ENCODE measurements at places on chromosomes 1 and 21.

DNA sequence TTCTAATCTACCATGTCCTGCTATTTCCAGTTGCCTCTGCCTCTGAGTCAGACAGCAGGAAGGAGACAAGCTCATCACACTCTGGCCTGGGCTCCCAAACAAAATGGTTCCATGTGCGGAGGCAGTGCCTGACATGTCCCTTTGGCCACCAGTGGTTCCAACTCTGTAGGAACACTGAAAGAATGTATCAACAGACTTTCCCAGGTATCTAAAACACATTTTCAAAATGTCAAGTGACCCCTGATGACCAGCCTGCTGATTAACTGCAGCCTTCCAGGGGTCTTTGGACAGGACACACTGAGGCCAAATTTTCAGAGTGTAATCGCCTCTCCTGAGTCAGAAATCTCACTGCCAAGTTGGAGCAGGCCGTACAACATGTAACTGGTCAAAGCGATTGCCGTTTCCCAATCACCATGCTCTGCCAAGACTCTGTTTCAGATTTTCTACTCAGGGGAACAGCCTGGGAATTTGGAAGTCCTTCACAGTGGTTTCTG, 172.7 kb downstream of the TPR start:
- no peak for DNase-seq

DNA sequence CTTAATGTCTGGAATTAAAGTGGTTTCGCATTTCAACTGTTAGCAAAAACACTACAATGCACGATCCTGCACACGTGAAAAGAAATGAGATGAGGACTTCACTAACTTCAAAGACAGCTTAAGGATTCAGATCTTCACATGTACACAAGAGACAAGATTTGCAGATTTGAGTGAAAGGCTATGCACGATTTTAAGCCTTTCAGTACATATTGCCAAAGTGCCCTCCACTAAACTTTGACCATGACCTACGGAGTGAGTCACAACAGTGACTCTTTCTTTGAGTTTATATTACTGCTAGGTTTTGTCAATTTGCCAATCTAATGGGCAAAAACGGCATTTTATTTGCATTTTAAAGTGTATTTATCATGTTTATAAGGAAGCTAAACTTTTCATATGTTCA, 41.2 kb upstream of the CR1L start:
- peak; percentile 37 for DNase-seq

GRCh38 chr1:42891465-42892138, 45.2 kb downstream of the ZNF691 start:
- no peak for DNase-seq

DNA sequence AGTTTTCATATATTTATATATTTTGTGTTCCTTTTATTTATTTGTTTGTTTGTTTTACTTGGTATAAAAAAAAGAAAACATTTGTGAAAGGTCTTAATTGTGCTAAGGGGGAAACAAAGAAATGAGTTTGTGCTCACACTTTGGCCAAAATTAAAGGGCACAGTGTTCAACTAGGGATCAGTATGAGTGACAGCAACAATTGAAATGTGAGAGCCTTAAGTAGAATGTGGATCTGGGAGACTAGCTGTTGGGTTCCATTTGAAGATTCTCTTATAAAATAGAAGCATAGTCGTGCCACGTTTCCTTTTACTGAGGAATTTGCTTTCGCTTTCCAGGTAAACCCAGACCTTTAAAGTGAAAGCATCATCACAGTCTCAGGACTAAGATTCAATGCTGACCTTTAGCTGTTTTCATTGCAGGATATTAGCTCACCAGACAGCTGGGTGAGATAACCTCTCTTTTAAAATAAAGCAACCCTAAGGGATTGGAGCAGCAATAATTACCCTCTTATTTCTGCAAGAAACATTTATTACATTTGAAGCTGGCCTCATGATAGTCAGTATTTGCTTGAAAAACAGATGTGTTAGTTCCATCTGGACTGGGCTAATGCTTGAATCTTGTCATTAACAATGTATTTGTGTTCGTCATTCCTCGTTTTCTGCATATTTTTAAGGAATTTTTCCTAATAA, 37.1 kb upstream of the CD55 start:
- no peak for DNase-seq

DNA sequence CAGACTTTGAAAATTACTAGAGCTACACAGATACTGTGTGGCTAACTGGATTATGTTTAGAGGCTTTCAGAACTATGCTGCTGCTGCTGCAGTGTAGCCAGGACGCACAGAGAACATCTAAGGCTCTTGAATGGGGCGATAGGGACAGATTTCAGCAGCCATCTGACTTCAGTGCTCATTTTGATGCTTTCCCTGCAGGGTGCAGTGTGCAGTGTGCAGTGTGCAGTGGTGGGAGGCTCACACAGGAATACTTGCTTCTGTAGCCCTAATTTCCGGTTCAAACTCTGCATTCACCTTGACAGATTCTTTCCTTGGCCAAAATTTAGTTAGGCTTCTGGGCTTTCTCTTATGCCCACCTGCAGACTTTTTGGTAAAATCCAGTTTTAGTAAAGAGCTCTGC, 7.7 kb downstream of the METTL18 start:
- no peak for DNase-seq

DNA sequence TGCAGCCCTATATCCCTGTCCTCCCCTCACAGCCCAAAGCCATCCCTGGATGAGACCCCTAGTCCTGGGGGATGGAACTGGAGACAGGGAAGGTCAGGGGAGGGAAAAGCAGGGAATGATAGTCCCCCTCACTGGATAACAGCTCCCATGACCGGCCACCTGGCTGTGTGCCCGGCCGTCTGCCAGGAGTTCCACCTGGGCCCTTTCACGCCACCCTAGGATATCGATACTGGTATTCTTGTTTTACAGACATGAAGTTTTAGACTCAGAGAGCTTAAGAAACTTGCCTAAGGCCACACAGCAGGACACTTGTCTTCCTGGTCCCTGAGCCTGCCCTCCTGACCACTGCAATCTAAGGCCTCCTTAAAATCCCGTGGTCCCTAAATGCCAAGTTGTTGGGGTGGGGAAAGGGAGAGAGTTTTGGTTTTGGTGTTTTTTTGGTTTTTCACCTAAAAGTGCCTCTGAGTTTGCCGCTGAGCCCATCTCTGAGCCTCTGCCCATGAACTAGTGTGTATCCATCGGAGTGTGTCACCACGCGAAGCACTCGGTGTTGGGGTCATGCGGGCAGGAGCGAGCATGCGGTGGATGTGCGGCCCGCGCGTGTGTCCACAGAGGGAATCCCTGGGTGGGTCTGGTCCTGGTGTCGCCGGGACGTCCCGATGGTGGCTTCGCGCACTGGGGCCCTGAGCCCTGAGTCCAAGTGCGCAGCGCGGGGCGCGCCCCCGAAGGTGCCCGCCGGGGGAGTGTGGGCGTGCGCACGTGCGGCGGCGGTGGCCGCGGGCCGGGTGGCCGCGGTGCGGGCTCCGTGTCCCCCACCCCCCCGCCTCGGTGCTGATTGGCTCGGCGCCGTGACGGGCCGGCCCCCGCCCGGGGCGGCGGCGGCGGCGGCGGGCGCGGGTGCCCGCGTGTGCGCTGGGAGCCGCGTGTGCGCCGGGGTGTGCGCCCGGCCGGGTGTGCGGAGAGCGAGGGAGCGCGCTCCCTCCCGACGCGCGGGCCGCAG, at the start of gene EPHA8:
TSS of gene EPHA8 (plus strand) at position 906 of the 1,000 bp plus-strand sequence. CDS start 147 bp downstream, outside the sequence.
- no peak for DNase-seq

- no peak for DNase-seq
Observed at GRCh38 chr1:39272798-39273469, 68.4 kb downstream of the MACF1 start.

GRCh38 chr21:35256468-35256988, 207.4 kb upstream of the RUNX1 start:
- DNase-seq, result peak; percentile 95

GRCh38 chr1:220824031-220824989, 37.6 kb downstream of the MTARC1 start:
- no peak for DNase-seq

DNA sequence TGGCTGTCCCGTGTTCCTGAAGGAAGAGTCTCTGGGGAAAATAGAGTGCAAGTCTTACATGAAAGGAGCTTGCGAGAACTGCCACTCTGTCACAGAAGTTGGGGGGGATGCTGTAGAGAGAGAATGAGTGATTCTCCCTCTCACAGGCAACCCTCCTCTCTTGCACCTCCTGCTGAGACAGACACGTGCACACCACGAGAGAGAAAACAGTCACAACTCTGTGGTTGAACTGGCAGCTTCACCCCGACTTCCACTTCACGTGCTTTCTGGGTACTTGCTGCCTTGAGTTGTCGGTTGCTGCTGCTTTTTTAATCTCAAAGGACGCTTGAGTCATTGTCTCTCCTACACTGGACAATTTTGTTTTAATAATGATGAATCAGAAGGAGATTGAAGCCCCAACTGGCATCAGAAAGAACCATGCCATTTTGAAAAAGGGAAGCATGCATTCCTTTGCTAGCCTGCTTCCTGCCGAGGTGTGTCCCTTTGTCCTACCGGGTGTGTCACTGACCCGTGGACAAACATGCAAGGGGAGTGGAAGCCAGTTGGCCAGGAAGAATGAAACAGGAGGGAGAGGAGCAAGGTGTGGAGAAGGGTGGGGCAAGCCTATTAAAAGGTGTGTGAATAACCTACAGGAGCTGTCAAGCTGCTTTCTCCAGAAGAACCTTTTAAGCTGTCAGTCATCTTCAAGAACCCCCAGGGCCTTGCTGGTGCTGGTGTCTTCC, 164.2 kb downstream of the CACNA1E start:
- peak; percentile 79 for DNase-seq

- no peak for DNase-seq
Observed at GRCh38 chr21:31289702-31290101, 54.4 kb downstream of the TIAM1 start.
